ENCODE measurements at places on chromosomes 3 and 15.

DNA sequence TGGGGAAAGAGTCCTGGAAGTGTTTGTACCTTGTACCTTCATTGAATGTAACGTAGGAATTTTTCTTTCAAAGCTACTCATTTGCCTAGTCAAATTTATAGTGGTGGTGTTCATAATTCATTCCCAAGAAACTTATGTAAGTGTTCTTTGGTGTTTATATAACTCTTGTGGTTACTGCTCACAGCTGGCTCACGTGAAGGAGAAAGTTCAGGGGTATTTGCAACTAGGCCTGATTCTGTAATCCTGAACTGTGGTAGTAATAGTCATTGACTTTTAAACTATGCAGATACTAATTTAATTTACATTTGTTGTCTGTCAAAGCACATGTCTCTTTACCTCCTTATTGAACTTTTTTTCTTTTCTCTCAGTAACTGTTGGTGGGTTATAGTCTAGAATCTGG lies 50.5 kb upstream of the TEX264 start:
- DNase-seq = no peak

DNA sequence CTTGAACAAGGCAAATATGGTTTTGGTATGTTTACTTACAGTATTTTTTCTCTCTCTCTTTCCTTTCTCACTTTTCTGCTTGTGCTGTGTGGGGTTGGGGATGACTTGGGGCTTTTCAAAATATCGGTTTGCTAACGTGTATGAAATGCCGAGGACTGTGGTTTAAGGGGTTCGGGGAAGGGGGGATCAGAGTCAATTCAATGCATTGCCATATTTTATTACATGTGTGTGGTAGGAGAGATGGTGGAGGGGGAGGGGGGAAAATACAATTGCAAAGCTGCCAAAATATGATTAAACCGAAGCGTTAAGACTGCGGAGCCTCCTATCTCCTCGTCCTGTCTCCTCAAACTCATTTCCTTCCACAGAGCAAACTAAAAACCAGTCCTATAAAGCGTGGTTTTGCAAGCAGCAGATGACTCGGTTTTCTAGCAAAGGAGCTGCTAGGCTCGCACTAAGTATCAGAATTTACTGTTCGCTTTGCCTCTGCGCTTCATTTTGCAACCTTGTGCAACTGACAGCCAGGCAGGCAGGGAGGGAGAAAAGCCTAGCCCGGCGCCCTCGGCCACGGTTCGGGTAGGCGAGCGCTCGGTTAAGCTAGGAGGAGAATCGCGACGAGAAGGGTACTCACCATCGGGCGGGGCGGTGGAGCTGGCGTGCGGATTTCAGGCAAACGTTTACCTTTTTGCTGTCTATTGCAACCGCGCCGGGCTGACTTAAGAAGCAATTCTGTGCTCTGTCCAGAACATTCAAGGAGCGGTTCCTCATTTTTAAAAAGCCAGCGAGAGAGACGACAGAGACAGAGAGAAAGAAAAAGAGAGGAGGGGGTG lies 4.0 kb upstream of the NR2F2 start:
- DNase-seq = no peak

DNA sequence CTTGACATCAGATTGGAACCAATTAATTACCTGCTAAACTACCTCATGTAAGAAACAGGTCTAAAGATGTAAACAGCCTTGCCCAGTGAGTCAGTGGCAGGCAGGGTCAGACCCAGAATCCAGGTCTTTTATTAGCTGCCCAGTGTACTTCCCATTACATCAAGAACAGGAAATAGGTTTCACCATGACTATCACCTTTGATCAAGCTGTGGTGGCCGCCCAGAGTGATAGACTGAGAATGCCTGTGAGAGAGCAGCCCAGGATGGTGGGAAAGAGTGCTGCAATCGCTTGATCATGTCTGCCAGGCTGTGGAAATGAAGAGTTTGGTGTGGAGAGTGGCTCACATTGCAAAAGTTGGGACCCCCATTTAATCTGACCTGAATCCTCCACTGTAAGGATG lies 61.3 kb upstream of the PIAS1 start:
- no peak for DNase-seq

DNA sequence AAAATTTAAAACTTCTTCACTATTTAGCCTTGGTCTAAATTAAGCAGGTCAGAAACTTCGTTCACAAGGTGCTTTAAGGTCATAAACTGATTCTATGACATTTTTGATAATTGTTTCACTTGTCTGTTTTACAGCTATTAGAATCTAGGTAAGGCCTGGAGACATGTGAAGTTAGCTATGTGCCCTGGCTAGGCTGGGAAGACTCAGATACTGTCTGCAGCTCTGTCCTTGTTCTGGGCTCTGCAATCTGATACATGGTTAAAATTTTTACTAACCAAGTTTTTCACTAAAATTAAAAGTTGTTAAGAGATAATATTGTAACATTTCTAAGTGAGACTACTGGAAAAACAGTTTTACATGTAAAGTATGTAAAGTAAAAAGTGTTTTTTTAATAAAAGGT lies 479.6 kb upstream of the EPHA6 start:
- no peak for DNase-seq

DNA sequence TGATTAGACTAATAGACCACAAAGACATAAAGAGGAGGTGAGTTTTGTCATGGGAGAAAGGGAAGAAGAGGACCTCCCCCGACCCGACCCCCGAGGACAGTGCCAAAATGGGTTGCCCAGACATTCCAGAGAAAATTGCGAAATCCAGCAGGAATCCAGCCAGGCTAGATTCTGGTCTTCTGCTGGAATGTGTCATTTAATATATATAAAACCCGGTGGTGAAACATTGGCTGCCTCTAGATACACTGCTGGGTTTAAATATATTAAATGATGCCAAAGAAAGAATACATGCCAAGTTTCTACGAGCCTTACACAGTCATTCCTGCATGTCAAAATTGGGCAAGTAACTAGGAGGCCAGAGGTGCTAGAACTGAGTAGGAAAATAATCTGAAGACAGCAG lies 45.3 kb upstream of the SPESP1 start:
- DNase-seq = no peak

GRCh38 chr3:47892286-47893040 lies 89.5 kb downstream of the DHX30 start:
- no peak for DNase-seq

DNA sequence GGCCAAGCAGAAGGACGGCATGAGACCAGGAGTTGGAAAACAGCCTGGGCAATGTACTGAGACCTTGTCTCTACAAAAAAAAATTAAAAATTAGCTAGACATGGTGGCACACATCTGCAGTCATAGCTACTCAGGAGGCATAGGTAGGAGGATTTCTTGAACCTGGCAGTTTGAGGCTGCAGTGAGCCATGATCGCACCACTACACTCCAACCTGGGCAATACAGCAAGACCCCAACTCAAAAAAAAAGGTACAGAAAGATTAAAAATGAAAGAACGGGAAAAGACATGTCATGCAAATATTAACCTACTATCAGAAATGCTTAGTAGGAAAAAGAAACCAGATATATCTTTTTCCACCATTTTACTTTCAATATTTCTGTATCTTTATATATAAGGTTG lies 99.6 kb upstream of the ATP11B start:
- DNase-seq = no peak

DNA sequence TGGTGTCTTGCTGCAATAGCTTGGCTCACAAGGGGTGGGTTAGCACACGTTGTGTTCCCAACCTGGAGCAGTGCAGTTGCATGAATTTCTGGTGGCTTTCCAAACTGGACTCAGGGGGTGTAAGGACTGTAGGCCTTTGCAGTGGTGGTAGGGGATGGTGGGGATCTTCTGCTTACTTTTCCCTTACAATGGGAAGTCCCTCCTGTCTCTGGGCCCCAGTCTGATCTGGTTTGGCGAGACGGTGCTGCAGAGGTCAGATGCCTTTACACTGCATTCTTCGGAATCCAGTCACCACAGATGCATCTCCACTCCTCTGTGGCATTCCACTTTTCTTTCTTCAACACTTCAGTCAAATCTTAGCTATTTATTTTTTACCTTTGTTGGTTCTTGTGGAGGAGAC lies 132.1 kb downstream of the DOCK3 start:
- DNase-seq = no peak

DNA sequence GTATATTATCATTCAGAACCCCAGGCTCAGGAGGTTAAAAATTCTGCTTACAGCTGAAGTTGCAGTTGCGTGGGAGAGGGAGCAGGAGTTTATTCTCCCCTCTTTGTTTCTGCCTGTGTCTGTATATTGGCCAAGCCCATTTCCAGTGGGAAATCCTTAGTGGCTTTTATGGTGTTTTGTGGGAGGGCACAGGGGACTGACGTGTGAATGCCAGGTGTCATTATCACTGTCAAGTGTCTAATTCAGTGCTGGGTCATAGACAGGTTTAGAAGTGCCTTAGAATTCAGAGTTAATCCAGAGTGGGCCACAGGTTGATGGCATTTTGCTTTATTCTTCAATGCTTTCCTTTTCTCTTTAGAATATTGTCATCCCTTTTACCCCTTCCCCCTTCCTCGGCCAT lies 33.4 kb downstream of the SLCO3A1 start:
- no peak for DNase-seq

- no peak for DNase-seq
Observed at GRCh38 chr3:175103298-175103697, 244.2 kb downstream of the NAALADL2 start.
